ENCODE measurements at places on chromosomes 1 and 21.

DNA sequence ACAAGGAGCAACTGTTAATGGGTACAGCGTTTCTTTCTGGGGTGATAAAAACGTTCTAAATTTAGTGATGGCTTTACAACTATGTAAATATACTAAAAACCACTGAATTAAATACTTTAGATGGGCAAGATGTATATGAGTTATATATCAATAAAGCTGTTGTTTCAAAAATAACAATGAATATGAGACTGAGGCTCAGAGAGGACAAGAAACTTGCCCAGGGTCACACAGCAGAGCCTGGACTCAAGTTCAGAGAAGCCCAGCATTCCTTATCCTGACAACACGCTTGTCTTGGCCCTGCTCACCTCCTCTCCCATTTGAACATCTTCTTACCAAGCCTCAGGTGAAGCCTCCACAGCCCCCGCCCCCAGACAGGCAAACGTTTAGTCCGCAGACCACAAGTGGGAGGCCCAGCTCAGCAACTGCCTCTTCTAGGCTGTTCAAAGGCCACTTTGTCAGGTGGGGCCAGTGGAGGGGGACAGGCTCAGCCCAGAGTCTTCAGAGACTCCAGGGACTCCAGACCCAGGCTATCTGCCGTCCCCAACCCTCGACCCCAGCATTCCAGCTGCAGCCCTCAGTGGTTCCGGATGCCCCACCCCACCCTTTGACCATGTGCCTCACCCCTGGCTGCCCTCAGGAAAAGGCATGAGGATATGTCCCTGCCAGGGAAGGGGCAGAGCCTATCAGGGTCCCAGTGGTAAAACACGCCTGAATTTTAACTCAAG, 17.9 kb downstream of the SDC3 start:
- no peak for DNase-seq

GRCh38 chr1:119363162-119363561, 5.4 kb upstream of the HAO2 start:
- no peak for DNase-seq

DNA sequence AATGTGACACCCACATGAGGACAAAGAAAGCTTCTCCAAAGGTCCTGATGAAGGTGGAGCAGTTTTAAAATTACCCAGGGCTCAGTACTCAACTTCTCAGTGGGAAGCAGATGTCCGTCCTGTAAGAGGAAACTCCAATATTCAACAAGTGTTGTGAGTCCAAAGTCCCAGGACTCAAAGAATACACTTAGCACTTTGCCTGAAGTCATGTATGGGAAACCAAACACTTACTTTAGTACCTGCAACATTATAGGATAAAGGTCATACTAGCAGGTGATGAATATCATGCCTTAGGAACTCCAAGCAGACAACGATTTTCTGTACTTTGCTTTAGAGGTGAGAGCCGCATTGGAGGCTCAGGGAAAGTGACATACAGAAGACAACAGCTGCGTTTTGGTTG, 37.2 kb upstream of the ST6GALNAC3 start:
- DNase-seq, result no peak

DNA sequence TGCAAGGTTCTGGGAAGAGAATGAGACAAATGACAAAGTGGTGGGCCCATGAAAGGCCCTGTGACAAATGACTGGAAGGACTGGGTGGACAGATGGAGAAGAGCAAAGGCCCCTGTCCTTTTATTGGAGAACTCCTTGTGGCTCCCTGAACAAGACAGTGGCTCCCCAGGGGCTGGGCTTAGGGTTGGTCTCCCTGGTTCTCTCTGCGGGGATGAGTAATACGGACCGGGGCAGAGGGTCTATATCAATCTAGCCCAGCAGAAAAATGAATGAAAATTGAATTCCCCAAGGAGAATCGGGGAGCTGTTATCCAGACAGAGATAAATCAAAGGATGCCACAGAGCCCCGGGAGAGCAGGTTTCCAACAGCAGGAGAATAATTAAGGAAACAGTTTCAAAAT, 5.2 kb upstream of the LHX4 start:
- DNase-seq, result no peak

- no peak for DNase-seq
These were observed 145.0 kb downstream of the RASAL2 start for GRCh38 chr1:178238722-178239510.

DNA sequence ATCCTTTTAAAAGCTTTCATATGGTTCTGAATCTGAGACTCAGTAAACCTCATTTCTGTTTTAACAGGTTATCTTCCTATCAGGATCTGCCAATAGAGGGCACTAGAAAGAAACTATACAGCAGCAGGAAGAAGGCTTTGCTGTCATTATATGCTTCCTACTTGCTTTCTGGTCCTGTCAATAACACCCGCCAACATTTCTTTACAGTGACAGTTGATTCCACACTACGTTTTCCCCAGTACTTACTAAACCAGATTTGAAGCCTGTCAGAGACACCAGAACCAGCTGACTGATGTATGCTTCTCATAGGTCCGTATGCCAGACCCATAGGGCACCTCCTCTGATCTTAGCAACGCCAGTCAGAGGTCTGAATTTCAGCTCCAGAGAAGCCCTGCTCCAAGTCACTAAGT, 341.0 kb upstream of the NEGR1 start:
- DNase-seq, result no peak

DNA sequence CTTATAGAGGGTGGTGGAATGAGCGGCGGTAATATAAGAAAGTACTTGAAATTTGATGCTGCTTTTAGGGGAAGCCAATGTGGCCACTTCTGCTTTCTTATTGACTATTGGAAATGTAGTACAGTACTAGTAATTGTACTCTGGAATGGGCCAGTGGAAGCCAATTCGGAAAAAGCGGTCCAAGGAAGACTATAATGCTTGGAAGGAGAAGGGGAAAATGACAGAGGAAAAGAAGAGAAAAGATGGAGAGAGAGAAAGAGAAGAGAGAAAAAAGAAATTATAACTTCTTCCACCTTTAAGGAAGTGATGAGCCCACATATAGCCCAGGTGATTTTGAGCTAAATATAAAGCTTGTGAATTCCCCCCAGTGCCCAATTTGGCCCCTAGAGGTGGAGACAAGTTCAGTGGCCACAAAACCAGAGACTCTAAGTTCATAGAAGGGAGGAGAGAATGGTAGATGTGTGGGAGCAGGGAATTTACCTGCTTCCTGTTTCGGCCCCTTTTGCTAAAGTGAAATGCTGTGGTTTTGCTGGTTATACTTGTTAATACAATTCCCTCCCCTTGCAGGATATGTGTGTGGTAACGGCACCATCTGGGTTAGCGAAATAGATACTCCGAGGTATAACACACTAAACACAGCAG, 35.7 kb upstream of the DUSP10 start:
- DNase-seq, result no peak

DNA sequence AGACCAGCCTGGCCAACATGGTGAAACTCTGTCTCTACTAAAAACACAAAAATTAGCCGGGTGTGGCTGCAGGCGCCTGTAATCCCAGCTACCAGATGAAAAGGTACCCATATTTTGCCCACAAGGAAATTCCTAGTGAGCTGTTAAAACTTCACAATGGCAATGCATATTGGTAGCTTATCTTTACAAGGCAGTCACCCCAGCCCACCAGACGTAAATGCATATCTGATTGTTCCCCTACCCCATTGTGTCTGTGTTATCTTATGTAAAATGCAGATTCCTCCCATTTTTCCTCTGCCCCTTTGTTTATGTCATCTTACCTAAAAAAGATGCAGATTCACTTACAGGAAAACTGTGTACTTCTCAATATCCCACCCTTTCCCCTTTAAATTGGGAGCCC, 103.1 kb upstream of the SLC2A1 start:
- DNase-seq, result no peak

GRCh38 chr1:64679177-64679576, 65.7 kb upstream of the RAVER2 start:
- DNase-seq, result no peak

GRCh38 chr1:33429856-33430691, 821 bp downstream of the PHC2 start:
- DNase-seq, result no peak

- DNase-seq, result no peak
These were observed 37.5 kb downstream of the XCL2 start for GRCh38 chr1:168506204-168506819.

DNA sequence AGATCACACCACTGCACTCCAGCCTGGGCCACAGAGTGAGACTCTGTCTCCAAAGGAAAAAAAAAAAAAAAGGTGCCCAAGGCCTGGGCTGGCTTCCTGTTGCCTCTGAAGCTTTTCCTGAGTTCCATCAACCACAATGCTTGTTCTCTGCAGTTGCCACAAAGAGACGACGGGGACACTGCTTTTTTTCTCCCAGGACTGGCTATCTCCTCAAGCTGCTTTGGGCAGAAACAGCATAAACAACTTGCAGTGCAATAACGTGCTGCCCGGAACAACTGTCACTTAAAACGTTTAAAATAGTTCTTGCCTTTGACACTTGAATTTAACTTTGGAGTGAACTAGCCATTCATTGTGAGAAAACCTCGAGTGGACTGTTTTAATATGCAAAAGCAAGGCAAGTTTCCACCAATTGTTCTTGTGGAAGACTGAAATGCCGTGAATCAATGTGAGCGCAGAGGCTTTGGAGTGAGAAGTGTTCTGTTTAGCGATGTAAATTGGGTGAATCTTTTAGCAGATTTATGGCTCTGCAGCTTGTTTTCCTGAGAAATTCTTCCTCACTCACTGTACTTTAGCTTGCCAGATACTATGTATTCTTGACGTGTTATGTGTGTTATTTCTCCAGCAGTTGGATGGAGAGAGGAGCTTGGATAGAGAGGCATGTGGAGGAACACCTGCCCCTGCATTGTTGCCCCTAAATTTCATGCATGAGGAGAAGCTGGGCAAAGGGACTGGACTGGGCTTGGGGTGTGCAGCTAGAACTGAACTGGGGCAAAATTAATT, 188.1 kb upstream of the KIAA0040 start:
- no peak for DNase-seq

GRCh38 chr1:80924290-80924689, 876.4 kb upstream of the ADGRL2 start:
- DNase-seq, result no peak

DNA sequence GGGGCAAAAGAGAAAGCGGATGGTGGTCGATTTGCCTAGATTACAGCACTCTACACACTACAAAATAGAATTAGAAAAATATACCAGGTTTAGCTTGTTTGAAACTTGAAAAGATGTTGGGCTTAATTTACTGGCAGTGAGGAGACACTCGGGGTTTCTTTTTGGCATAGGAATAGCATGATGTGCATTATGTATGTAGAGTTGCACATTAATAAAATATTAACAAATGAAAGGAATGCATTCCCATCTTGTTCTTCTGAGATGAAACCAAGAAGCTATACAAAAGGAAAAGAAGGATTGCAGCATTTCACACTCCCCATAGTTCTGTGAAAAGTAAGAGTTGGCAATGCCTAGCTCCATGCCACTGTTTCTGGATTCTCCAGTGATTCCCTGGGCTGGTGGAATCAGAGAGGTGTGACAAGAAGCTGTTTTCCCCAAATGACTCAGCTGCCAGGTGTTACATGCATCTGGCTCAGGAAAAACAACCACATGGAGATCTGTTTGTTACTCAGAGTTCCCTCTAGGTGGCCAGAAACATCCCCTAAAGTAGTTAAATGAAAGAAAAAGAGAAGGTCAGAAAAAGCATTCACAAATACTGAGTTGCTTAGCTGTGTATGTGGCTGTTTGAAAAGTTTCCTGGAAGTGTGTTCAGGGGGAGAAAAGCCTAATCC, 115.6 kb downstream of the UCK2 start:
- DNase-seq, result no peak

DNA sequence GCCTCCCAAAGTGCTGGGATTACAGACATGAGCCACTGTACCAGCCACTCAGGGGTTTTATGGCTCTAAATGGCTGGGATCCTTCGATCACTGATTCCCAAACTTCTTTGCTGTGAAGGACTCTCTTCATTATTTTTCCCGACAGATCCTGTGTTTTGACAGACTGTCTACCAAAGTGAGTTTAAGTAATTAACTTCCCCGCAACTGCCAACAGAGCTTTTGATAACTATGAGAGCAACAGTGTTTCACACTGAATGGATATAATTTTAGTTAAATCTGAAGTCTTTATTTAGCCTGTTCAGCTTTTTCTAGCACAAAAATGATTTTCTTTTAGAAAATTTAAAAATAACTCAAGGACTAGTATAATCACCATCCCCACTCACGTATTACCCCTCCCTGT, 12.6 kb upstream of the RABIF start:
- DNase-seq, result no peak

- no peak for DNase-seq
These were observed 37.0 kb upstream of the ATP6V1G3 start for GRCh38 chr1:198577444-198577843.

DNA sequence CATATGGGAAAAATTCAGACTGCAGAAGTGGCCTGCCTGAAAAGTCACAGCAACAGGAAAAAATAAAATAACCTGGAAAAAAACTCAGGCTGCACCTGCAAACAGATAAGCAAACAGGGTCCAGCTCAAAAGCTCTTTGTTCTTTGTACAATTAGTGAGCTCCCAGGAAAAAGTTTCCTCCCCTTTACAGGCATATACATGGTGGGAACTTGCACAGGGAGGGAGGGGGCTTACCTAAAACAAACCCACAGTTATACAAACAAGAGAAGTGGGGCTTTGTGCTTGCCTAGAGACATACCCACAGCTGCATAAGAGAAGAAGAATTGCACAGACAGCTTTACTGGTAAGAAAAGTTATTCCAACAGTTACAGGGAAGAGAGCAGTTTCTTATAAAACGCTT, 31.7 kb upstream of the COG2 start:
- DNase-seq, result no peak

- DNase-seq, result no peak
These were observed 139.8 kb downstream of the NCAM2 start for GRCh38 chr21:21137986-21138385.

GRCh38 chr1:214678386-214678785, 75.4 kb downstream of the CENPF start:
- no peak for DNase-seq

DNA sequence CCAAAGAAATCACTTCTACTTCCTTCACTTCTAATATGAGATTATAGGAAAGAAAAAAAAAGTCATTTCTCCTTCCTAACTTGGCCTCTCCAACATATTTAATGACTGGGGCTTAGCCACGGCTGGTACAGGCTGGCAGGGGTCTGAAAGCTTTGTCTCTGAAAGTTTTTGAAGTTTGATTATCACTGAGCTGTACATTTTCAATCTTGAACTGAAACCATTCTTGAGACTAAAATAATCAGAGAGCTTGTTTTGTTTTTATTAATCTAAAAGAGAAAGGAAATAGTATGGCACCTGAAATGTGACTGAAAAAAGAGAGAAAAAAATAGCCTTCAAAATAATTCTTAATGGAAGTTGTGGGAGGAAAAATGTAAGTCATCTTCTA, 3.8 kb upstream of the KRTAP19-8 start:
- DNase-seq, result no peak

DNA sequence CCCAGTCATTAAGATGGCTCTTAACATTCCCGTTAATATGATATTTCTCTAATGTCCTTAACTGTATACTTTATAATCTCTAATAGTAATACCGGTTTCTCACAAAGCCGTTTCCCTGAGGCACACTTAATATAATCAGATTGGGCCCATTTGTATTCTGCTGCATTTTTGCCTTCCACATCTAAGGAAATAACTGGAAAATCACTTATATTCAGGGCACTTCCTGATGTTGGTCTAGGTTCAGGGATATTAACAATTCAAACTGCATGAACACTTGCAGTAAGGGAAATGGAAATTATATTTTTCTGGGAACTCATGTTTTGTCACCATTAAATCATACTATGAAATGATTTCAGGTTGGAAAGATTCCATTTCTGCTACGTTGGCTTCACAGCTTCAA, 119.8 kb downstream of the TPR start:
- DNase-seq, result no peak

GRCh38 chr1:213138892-213139291, 87.9 kb downstream of the RPS6KC1 start:
- no peak for DNase-seq
